ENCODE measurements at places on chromosomes 5 and 9. TPM values are rescaled to one million over a fixed set of nuclear protein-coding genes. Genes with fewer than 3 reads are reported as not detected.

DNA sequence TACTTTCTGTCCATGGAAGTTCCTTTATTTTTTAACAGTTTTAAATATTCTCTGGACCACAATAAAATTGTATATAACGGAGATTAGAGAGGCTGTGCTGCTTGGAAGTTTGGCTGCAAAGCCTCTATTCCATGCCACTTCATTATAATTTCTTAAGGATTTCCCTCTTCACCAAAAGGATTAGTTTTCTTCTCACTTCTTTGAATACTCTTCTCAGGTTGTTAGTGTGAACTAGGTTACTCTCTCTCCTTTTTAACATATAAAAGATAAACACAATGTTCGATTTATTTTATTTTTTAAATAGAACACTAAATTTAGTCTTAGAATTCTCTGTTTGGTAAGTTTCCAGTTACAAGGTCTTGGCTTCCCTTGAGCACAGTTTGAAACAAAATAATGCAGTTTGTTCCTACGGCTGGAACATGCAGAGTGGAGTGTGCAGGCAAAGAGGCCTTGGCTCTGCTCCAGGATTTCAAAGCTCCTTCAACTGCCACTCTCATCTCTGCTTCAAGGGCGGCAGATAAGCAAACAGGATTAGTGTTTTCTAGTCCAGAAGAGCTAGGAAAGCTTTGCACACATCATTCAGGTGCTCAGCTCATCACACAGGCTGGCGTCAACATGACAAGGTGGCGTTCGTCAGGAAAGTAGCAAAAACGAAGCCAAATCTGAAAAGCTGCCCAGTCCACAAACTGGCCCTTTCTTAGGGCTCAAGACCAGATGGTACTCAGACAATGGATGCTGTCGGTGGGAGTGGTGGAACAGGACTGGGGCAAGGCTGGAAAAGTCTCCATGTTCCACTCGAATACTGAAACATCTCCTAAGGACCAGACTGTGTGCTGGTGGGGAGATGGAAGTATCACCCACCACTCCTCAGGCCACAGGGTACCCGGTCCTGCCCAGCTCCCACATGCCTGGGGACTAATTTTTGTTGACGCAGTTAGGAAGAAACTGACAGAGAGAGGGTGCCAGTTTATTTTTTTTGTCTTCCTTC lies 286.6 kb downstream of the CRB2 start:
- no peaks in the 10 kb centered on the region for H3K36me3 ChIP-seq
- H3K4me3 ChIP-seq: no peak overlapping the region
- no peak for DNase-seq
- H3K4me1 ChIP-seq: peaks cover 20% of the 10 kb centered on the region
- no peaks in the 10 kb centered on the region for H3K27me3 ChIP-seq

DNA sequence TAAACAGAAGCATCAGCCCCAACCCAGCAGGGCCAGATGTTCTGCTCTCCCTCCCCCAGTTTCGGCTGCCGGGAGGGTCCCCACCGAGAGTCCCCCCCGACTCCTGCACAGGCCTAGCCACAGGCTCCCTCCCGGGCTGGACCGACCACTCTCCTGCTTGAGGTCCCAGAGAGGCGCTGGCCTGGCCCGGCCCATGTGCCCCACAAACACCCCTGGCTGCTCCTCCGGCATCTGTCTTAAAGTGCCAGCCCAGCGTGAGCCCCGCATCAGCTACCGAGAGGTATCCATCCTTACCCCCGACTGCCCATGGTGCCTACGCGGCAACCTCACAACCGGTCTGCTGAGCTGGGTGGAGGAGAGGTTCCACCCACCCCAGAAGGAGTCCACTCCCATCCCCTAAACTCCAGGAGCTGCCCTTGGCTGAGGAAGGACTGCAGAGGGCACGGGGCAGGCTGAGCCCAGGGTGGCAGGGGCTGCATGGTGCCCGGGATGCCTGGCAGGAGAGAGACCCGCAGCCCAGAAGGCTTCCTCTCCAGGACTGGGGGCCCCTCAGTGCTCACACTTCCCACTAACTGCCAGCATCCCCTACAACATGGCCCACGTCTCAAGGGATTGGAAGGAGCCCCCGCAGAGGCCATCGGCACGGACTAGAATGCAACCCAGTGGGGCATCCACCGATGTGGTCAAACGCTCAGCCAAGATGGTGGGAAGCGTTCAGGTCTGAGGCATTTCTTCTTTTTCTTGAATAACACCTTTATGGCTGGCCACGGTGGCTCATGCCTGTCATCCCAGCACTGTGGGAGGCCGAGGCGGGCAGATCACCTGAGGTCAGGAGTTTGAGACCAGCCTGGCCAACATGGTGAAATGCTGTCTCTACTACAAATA lies 15.6 kb upstream of the EGFL7 start:
- H3K4me1 ChIP-seq: peaks cover 8% of the 10 kb centered on the region
- peaks cover 28% of the 10 kb centered on the region for H3K27me3 ChIP-seq
- no peak for DNase-seq

DNA sequence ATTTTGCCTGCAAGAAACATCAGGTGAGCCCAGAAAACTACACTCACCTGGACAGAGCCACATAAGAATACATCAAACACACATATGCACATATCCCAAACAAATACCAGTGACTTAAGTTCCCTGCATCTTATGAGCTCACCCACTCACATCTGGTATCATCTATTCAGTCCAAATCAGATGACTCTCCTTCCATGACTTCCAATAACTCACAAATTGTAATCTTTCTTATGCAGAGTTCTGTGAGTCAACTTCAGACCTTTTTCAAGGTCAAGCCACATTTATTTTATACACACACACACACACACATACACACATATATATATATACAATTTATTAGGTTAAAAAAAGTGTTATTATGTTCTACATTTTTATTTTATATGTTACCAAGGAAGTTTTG lies 1711.9 kb upstream of the CDH9 start:
- no peak overlapping the region for H3K27ac ChIP-seq
- H3K27me3 ChIP-seq: no peaks in the 10 kb centered on the region
- H3K36me3 ChIP-seq: no peaks in the 10 kb centered on the region

DNA sequence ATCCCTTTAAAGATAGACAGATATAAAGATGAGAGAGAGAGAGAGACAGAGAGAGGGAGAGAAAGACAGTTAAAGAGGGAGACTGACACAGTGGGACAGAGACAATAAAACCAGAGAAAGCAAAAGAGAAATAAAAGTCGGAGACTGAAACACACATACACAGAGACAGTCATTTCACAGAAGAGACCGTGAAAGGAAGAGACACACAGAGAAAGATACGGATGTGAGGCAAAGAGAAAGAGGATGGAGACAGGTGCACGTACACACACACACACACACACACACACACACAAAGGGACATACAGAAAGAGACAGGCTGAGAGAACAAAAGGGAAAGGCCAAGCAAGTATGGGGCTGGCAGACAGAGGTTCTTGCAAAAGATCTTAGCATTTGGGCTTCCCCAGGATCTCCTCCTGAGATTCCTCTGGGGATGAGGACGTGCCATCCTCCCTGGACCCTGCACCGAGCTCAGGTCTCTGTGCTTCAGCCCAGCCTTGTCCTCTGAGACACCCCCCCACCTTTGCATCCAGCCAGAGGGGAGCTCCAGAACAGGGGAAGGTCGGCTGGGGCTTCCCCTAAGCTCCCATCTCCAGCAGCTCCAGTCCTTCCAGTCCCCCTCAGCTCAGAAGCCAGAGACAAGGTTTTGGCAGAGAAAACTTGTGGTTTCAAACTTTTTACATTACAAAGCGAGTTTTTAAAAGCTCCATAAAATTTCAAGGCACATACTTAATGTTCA lies 318.4 kb upstream of the PANK3 start:
- DNase-seq: no peak
- no peaks in the 10 kb centered on the region for H3K4me1 ChIP-seq
- no peaks in the 10 kb centered on the region for H3K27me3 ChIP-seq
- no peak overlapping the region for H3K4me3 ChIP-seq

- H3K4me1 ChIP-seq: no peaks in the 10 kb centered on the region
- no peaks in the 10 kb centered on the region for H3K27me3 ChIP-seq
- no peak for DNase-seq
- H3K36me3 ChIP-seq: no peaks in the 10 kb centered on the region
Measured at GRCh38 chr9:135147938-135148337, 60.5 kb downstream of the OLFM1 start.

DNA sequence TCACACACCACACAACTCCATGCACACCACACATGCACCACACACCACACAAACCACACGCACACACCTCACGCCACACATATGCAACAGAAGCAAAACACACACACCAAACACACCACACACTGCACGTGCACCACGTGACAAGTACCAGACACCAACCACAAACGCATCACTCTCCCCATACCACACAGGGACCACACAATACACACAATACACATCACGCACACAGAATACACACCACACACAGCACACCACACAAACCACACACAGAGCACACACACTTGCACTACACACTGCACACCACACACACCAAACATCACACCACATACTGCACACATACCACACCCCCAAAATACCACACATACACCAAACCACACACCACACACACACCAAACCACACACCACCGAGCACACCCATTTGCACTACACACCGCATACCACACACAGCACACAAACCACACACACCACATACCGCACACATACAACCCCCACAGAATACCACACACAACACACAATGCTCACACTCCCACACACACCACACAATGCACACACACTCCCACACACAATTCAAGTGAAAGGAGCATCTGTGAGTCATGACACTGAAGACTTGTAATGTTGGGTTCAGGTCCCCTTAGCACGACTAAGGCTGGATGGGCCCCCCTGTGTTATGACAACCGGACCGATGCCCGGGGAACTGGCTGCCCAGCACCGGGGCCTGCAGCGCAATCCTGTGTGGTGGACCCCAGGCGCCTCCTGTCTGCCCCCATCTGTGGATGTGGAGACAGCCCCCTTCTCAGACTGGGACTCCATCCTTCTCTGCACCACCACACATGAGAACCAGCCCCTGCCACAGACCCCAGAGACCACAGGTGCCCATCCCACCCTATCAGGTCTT lies 6.0 kb upstream of the ZDHHC11 start:
- no peak overlapping the region for H3K27ac ChIP-seq
- no peaks in the 10 kb centered on the region for H3K36me3 ChIP-seq
- H3K4me1 ChIP-seq: no peaks in the 10 kb centered on the region
- no peak overlapping the region for H3K4me3 ChIP-seq
- DNase-seq: no peak

- no peak for DNase-seq
- no peak overlapping the region for H3K4me3 ChIP-seq
- H3K4me1 ChIP-seq: peaks cover 5% of the 10 kb centered on the region
Measured at GRCh38 chr5:142551338-142552067, 134.4 kb downstream of the FGF1 start.

- H3K36me3 ChIP-seq: no peaks in the 10 kb centered on the region
- no peaks in the 10 kb centered on the region for H3K27me3 ChIP-seq
- no peak overlapping the region for H3K4me3 ChIP-seq
- no peak for DNase-seq
Measured at GRCh38 chr5:152532714-152533113, 127.6 kb upstream of the NMUR2 start.

GRCh38 chr5:26432386-26432785 lies 606.0 kb downstream of the CDH9 start:
- H3K27ac ChIP-seq: no peak overlapping the region
- no peaks in the 10 kb centered on the region for H3K27me3 ChIP-seq
- DNase-seq: no peak
- no peaks in the 10 kb centered on the region for H3K36me3 ChIP-seq
- H3K4me3 ChIP-seq: no peak overlapping the region

GRCh38 chr5:66643387-66643786 lies 47.2 kb downstream of the MAST4 start:
- H3K36me3 ChIP-seq: no peaks in the 10 kb centered on the region
- no peaks in the 10 kb centered on the region for H3K27me3 ChIP-seq
- DNase-seq: no peak
- H3K4me3 ChIP-seq: no peak overlapping the region

DNA sequence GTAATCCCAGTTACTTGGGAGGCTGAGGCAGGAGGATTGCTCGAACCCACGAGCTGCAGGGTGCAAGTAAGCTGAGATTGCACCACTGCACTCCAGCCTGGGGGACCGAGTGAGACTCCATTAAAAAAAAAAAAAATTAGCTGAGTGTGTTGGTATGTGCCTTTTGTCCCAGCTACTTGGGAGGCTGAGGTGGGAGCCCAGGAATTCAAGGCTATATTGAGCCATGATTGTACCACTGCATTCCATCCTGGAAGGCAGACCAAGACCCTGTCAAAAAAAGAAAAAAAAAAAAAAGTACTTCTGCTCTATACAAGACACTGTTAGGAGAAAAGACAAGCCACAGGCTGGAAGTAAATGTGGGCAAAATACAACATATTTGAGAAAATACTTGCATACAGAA lies 68.5 kb upstream of the FBXW11 start:
- H3K4me1 ChIP-seq: peaks cover 18% of the 10 kb centered on the region
- no peaks in the 10 kb centered on the region for H3K27me3 ChIP-seq
- H3K36me3 ChIP-seq: peaks cover 38% of the 10 kb centered on the region
- H3K4me3 ChIP-seq: no peak overlapping the region

GRCh38 chr5:169637085-169637548 lies at the start of gene DOCK2:
TSS of gene DOCK2 (plus strand) at chr5:169637275. CDS start at chr5:169637327, 52 bp downstream.
- H3K27ac ChIP-seq: peak within 1 kb of the TSS; percentile 85
- no peaks in the 10 kb centered on the region for H3K36me3 ChIP-seq
- H3K4me1 ChIP-seq: peaks cover 37% of the 10 kb centered on the region
- H3K27me3 ChIP-seq: no peaks in the 10 kb centered on the region
- H3K4me3 ChIP-seq: peak within 1 kb of the TSS; percentile 96

DNA sequence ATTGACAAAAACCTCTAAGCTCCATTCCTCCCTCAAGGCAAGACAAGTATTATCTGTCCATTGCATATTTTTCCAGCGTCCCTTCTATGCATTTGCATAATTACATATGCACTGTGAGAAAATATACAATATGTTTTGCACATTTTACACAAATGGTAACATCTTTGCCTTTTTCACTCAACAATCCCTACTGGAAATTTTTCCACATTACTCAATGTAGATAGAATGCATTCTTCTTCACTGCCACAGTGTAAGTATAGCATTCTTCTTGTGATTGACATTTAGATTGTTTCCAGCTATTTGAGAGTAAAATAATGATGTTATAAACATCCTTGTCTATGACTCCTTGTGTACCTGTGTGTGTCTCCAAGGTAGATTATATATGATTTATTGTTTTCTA lies 205.0 kb downstream of the SLIT3 start:
- H3K36me3 ChIP-seq: no peaks in the 10 kb centered on the region
- no peak for DNase-seq
- H3K4me3 ChIP-seq: no peak overlapping the region
- no peaks in the 10 kb centered on the region for H3K4me1 ChIP-seq

- no peaks in the 10 kb centered on the region for H3K27me3 ChIP-seq
- H3K4me1 ChIP-seq: no peaks in the 10 kb centered on the region
- DNase-seq: no peak
- no peak overlapping the region for H3K4me3 ChIP-seq
- no peak overlapping the region for H3K27ac ChIP-seq
Measured at GRCh38 chr5:32299059-32299677, 13.6 kb downstream of the MTMR12 start.

- no peaks in the 10 kb centered on the region for H3K27me3 ChIP-seq
- no peak for DNase-seq
- peaks cover 15% of the 10 kb centered on the region for H3K4me1 ChIP-seq
- no peak overlapping the region for H3K4me3 ChIP-seq
Measured at GRCh38 chr5:172919525-172920446, 39.4 kb upstream of the RPL26L1 start.

The BAAT gene
- polyA plus RNA-seq: 0.12 TPM

The PDE8B gene
- polyA plus RNA-seq: 0.07 TPM

The WNT8A gene
- polyA plus RNA-seq: not detected

The IL9 gene
- polyA plus RNA-seq: not detected

The INSL6 gene
- polyA plus RNA-seq: not detected
